G401 (cell line): ENCODE measurements at places on chromosomes 3 and 15.

GRCh38 chr3:197117114-197117513 is 87.5 kb upstream of the MELTF start:
- DNase-seq = no peak

- no peak for DNase-seq
Measured at GRCh38 chr15:74141591-74141990, 11.2 kb downstream of the ISLR2 start.

GRCh38 chr15:59042041-59042440 is 54.6 kb downstream of the RNF111 start:
- no peak for DNase-seq

- no peak for DNase-seq
Measured at GRCh38 chr15:32965897-32966296, 228.6 kb downstream of the FMN1 start.

DNA sequence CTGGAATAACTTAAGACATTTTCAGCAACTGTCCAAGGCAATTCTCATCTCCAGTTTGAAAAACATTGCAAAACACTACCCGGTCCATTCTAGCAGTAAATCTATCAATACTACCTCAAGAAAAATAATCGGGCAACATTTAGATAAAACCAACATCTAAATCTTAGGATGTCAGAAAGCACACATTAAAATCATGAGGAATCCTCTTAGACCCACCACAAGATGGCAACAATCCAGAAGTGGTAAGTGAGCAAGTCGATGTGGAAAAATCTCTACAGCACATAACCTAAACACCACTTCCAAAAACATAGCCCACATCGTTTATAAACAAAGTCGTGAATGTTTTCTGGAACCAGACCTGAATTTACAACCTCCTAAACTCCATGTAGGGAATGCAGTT is 5.7 kb downstream of the PLCH1 start:
- DNase-seq = no peak
